H1 (cell line): ENCODE measurements at places on chromosomes 1 and 21. TPM values are rescaled to one million over a fixed set of nuclear protein-coding genes. Genes with fewer than 3 reads are reported as not detected.

- H3K27me3 ChIP-seq = no peaks in the 10 kb centered on the region
- no peaks in the 10 kb centered on the region for H3K36me3 ChIP-seq
- DNase-seq = no peak
- no peak overlapping the region for H3K27ac ChIP-seq
Measured at GRCh38 chr1:91779548-91780021, 106.4 kb downstream of the TGFBR3 start.

GRCh38 chr1:222167111-222167510, 380.8 kb downstream of the HHIPL2 start:
- H3K27ac ChIP-seq = no peak overlapping the region
- no peaks in the 10 kb centered on the region for H3K27me3 ChIP-seq
- H3K4me1 ChIP-seq = no peaks in the 10 kb centered on the region
- no peak overlapping the region for H3K4me3 ChIP-seq
- no peaks in the 10 kb centered on the region for H3K36me3 ChIP-seq

- no peaks in the 10 kb centered on the region for H3K27me3 ChIP-seq
- H3K27ac ChIP-seq = no peak overlapping the region
- no peaks in the 10 kb centered on the region for H3K36me3 ChIP-seq
- no peak overlapping the region for H3K4me3 ChIP-seq
- no peaks in the 10 kb centered on the region for H3K4me1 ChIP-seq
- DNase-seq = no peak
Measured at GRCh38 chr1:114235960-114236359, 82.3 kb upstream of the SYT6 start.

Gene DMBX1
- 0.30 TPM in 1 of 2 replicates, not detected in the other for total RNA-seq

DNA sequence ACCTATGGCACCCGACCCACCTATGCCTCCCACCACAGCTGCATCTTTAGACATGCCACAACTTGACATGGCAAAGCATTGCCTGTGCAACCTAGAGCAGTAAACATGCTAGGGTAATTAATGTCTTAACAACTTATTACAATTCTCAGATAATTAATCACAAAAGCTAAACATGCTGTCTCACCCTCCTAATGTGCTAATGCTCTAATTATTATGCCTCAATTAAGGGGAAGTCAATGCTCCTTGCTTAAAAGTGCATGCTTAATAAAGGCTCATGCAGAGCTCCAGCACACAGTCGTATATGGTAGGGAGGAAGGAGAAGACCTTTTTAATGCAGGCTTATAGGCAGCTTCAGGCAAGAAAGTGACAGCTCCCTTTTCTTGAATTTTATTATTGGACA, 396.0 kb downstream of the SEC16B start:
- DNase-seq = no peak
- no peak overlapping the region for H3K4me3 ChIP-seq
- H3K4me1 ChIP-seq = no peaks in the 10 kb centered on the region
- no peaks in the 10 kb centered on the region for H3K36me3 ChIP-seq
- H3K27me3 ChIP-seq = no peaks in the 10 kb centered on the region

DNA sequence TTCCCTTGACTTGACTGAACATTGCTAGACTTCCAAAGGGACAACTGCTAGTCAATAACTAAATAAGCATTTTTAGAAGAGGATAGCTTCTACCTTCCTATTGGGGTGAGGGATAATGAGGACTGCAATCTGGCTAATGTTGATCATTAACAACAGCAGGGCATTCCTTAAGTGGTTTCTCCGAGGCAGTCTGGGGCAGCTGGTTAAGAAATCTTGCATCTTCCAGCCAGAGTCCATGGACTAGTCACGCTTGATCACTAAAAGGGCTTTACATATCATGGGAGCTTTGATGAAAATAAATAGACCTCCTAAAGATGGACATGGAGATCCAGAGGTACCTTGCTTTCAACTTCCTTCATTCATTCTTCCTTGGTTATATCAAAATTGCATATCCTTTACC, 329.4 kb upstream of the ESRRG start:
- DNase-seq = no peak
- H3K4me3 ChIP-seq = no peak overlapping the region
- H3K4me1 ChIP-seq = no peaks in the 10 kb centered on the region

GRCh38 chr1:24540906-24541710, 14.8 kb upstream of the NCMAP start:
- no peaks in the 10 kb centered on the region for H3K36me3 ChIP-seq
- no peak overlapping the region for H3K4me3 ChIP-seq

Gene PLEKHN1
- 1.5 TPM in 2 replicates for total RNA-seq

DNA sequence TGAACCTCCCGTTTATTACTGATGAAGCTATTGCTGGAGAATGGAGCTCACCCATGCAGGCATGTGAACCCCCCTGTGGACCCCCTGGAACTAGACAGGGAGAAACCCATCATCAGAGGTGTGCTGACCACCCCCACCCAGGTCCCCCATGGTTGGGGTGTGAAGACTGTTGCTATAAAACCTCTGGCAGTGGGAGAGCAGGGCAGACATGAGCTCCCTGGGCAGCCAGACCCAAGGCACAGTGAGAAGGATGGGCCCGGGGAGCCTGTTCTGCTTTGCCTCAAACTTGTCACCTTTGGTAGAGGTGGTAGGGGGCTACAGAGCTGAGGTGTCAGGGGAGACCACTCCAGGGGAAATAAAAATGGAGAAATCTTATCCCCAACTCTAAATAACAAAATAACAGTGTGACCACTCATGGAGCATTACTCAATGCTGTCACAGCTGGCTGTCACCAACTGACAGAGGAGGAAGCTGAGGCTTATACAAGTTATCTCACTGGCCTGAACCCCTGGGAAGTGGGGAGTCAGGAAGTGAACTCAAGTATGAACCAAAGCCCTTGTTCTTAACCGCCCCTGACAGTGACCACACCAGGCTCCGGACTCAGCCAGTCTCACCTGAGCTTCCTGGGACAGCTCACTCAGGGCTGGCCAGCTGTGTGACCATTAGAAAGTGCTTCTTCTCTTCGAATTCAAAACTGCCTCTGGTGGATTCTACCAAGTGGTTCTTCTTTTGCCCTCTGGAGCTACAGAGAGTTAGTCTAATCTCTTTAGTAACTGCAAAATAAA, 698.8 kb downstream of the MATN1 start:
- no peaks in the 10 kb centered on the region for H3K4me1 ChIP-seq
- H3K36me3 ChIP-seq = no peaks in the 10 kb centered on the region
- no peak overlapping the region for H3K27ac ChIP-seq
- H3K4me3 ChIP-seq = no peak overlapping the region
- H3K27me3 ChIP-seq = no peaks in the 10 kb centered on the region

Gene RAP1A
- 30.6 and 35.8 TPM in 2 replicates for total RNA-seq

GRCh38 chr1:35220976-35221375, 28.0 kb upstream of the SFPQ start:
- H3K4me3 ChIP-seq = no peak overlapping the region
- no peaks in the 10 kb centered on the region for H3K27me3 ChIP-seq
- DNase-seq = no peak
- no peak overlapping the region for H3K27ac ChIP-seq

Gene GBP7
- total RNA-seq = not detected in 2 replicates

DNA sequence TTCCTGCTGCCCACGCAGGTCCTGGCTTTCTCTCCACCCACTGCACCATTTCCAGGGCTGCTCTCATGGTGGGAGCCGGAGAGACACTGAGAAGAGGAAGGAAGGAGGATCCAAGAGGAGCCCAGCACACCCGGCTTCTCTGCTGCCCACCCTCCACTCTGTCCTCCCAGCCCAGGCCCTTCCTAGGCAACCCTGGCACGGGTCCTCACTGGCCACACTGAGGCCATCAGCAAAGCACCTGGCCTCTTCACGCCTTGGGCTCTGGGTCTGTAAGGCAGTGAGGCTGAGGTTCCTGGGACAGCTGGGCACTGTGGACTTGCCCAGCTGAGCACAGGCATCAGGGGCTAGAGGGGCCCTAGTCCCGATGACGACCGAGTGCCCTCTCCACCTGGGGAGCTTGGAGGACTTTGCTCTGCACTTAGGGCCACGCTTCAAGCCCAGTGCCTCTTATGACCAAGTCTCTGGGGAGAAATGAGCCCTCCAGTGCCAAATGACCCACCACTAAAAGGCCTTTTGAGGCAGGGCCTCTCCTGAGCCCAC, 43.1 kb downstream of the PDE9A start:
- no peaks in the 10 kb centered on the region for H3K27me3 ChIP-seq

Gene FCGR2B
- total RNA-seq = not detected in 2 replicates

GRCh38 chr1:145877923-145878486, 7.7 kb downstream of the ANKRD35 start:
- DNase-seq = no peak
- no peaks in the 10 kb centered on the region for H3K27me3 ChIP-seq
- H3K4me1 ChIP-seq = peaks cover 5% of the 10 kb centered on the region; the same call in 1 of the 2 replicates

GRCh38 chr21:43918385-43918947, 53.4 kb downstream of the AGPAT3 start:
- H3K4me3 ChIP-seq = no peak overlapping the region
- H3K4me1 ChIP-seq = peaks cover 22% of the 10 kb centered on the region
- H3K27me3 ChIP-seq = no peaks in the 10 kb centered on the region
- no peaks in the 10 kb centered on the region for H3K36me3 ChIP-seq
- H3K27ac ChIP-seq = no peak overlapping the region

DNA sequence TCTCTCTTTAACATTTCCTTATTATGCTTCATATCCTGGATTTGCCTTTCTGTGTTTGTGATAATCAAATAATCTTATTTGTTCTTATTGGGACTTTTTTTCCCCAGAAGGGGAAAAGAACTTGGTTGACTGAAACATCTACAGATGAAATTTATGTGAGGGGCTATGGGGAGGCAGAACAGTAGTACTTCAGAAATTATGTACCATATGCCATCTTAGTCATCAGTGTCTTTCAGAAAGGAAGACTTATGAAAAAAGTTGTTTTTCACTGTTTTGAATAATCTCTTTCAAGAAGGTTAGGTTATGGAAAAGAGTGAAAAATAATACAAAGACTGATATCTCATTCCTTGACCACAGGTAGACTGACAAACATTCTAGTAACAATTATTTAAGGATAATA, 30.2 kb upstream of the TRAF5 start:
- no peaks in the 10 kb centered on the region for H3K27me3 ChIP-seq
- peaks cover 69% of the 10 kb centered on the region for H3K36me3 ChIP-seq
- H3K27ac ChIP-seq = no peak overlapping the region
- H3K4me3 ChIP-seq = no peak overlapping the region
- H3K4me1 ChIP-seq = no peaks in the 10 kb centered on the region; the same call in 1 of the 2 replicates
- no peak for DNase-seq
